ENCODE measurements at places on chromosomes 3 and 15.

GRCh38 chr3:60764870-60765269, 486.4 kb downstream of the FHIT start:
- no peak for DNase-seq
- H3K4me3 ChIP-seq, result no peak overlapping the region
- H3K36me3 ChIP-seq, result no peaks in the 10 kb centered on the region
- no peak overlapping the region for H3K27ac ChIP-seq
- H3K27me3 ChIP-seq, result no peaks in the 10 kb centered on the region

GRCh38 chr3:23086831-23087230, 116.3 kb upstream of the UBE2E2 start:
- no peak for DNase-seq
- H3K27me3 ChIP-seq, result no peaks in the 10 kb centered on the region
- H3K4me1 ChIP-seq, result no peaks in the 10 kb centered on the region
- H3K4me3 ChIP-seq, result no peak overlapping the region

DNA sequence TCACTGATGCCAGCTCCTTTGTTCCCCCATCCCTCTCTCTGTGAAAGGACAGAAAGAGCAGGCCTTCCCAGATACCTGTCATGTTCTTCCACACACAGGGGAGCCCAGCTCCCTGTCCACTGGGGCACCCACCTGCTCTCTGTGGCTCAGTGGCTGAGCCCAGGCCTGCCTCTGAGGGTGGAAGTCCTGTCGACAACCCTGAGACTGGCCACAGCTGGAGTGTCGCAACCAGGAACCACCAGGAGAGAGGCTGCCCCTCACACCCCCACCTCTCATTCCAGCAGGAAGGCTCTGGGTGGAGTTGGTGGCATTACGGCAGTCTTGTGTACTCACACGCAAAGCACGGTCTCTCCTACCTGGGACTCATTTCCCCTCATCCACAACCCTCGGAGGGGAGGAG, 66.3 kb downstream of the MEGF11 start:
- H3K4me1 ChIP-seq, result no peaks in the 10 kb centered on the region
- H3K27ac ChIP-seq, result no peak overlapping the region
- DNase-seq, result no peak
- H3K27me3 ChIP-seq, result peaks cover 7% of the 10 kb centered on the region

- no peak for DNase-seq
- no peaks in the 10 kb centered on the region for H3K36me3 ChIP-seq
- H3K27ac ChIP-seq, result no peak overlapping the region
- H3K4me3 ChIP-seq, result no peak overlapping the region
Measured at GRCh38 chr3:108293858-108294257, 2.5 kb upstream of the HHLA2 start.

DNA sequence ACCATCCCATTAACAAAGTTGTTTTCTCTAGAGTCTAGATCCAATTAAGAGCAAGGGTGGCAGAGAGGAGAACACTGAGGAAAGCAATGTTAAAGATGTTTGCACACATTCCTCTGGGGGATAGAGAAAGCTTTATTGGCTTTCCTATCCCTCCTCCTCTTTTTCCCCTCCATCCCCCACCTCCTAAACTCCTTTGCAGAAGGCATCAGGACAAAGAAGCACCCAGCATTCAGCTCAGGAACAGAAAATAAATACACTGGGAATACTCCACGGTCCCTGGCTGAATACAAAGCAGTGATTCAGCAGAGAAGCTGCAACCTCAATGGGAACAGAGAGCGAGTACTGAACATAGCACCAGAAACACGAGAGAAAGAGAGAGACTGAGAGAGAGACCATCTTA, 21.9 kb downstream of the LSAMP start:
- H3K4me1 ChIP-seq, result no peaks in the 10 kb centered on the region
- no peak overlapping the region for H3K27ac ChIP-seq
- no peak for DNase-seq
- H3K36me3 ChIP-seq, result no peaks in the 10 kb centered on the region

GRCh38 chr15:67862750-67863441, 23.1 kb upstream of the RNU6-1 start:
- DNase-seq, result no peak
- peaks cover 4% of the 10 kb centered on the region for H3K27me3 ChIP-seq
- no peaks in the 10 kb centered on the region for H3K36me3 ChIP-seq
- H3K4me1 ChIP-seq, result no peaks in the 10 kb centered on the region
- peak overlapping the region; percentile 21 for H3K4me3 ChIP-seq
- no peak overlapping the region for H3K27ac ChIP-seq

GRCh38 chr3:142226474-142226873, 1.1 kb upstream of the GK5 start:
- H3K36me3 ChIP-seq, result no peaks in the 10 kb centered on the region
- DNase-seq, result no peak
- H3K4me1 ChIP-seq, result peaks cover 6% of the 10 kb centered on the region
- H3K27me3 ChIP-seq, result no peaks in the 10 kb centered on the region
- no peak overlapping the region for H3K27ac ChIP-seq
- H3K4me3 ChIP-seq, result no peak overlapping the region

- H3K27ac ChIP-seq, result no peak overlapping the region
- DNase-seq, result no peak
Measured at GRCh38 chr15:74137537-74137894, 7.1 kb downstream of the ISLR2 start.

GRCh38 chr3:21067031-21067813, 683.8 kb downstream of the ZNF385D start:
- no peaks in the 10 kb centered on the region for H3K4me1 ChIP-seq
- H3K36me3 ChIP-seq, result no peaks in the 10 kb centered on the region
- no peak overlapping the region for H3K27ac ChIP-seq

- no peaks in the 10 kb centered on the region for H3K36me3 ChIP-seq
- no peak overlapping the region for H3K4me3 ChIP-seq
- no peaks in the 10 kb centered on the region for H3K4me1 ChIP-seq
- H3K27me3 ChIP-seq, result no peaks in the 10 kb centered on the region
Measured at GRCh38 chr3:188598894-188599293, 444.9 kb downstream of the LPP start.

DNA sequence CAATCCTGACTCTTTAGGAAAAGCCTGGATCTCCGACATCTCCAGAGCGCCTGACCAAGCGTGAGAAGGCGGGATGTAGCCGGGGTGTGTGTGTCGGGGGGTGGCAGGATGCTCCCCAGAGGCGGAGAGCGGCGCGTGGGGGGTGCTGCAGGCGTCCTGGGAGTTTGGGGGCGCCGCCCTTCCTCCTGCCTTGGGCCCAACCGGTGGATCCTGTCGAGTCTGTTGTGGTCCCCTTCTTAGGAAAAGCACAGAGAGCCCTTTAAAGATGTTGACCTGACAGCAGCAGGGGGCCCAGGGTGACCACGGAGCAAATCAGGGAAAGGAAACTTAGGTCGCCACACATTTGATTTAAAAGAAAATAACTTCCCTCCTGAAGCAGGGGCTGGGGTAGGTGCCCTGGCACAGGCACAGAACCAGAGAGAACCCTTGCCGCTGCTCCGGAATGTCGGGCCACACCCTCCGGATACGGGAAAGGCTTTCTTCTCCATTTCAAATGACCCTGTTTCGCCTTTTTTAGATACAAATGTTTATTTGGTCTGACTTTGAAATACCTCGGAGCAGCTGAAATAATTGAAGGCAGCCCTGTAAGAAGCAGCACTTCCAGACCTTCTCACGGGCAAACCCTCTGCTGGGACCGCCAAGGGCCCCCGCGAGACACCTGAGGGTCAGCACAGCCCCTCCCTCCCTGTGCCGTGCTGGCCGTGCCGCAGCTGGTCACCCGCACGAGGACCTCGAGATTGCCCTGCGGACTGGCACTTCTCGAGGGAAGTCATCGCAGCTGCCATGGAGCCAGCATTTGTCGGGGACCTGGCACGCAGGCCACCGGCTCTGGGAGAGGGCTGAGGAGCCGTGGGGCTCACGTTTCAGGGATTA, 102.9 kb upstream of the KLF13 start:
- H3K36me3 ChIP-seq, result no peaks in the 10 kb centered on the region
- no peak overlapping the region for H3K27ac ChIP-seq
- H3K4me3 ChIP-seq, result no peak overlapping the region
- no peaks in the 10 kb centered on the region for H3K4me1 ChIP-seq

- H3K4me3 ChIP-seq, result no peak overlapping the region
- no peaks in the 10 kb centered on the region for H3K36me3 ChIP-seq
- H3K27me3 ChIP-seq, result no peaks in the 10 kb centered on the region
- no peak for DNase-seq
- no peaks in the 10 kb centered on the region for H3K4me1 ChIP-seq
Measured at GRCh38 chr3:20537234-20537633, 351.2 kb upstream of the SGO1 start.

- H3K4me1 ChIP-seq, result no peaks in the 10 kb centered on the region
- no peak overlapping the region for H3K27ac ChIP-seq
- DNase-seq, result no peak
- no peaks in the 10 kb centered on the region for H3K27me3 ChIP-seq
Measured at GRCh38 chr15:83833569-83833968, 179.6 kb downstream of the ADAMTSL3 start.

- H3K27ac ChIP-seq, result no peak overlapping the region
- no peaks in the 10 kb centered on the region for H3K27me3 ChIP-seq
- H3K36me3 ChIP-seq, result no peaks in the 10 kb centered on the region
- no peak overlapping the region for H3K4me3 ChIP-seq
- no peak for DNase-seq
- no peaks in the 10 kb centered on the region for H3K4me1 ChIP-seq
Measured at GRCh38 chr3:49255718-49256511, 21.1 kb downstream of the C3orf62 start.

DNA sequence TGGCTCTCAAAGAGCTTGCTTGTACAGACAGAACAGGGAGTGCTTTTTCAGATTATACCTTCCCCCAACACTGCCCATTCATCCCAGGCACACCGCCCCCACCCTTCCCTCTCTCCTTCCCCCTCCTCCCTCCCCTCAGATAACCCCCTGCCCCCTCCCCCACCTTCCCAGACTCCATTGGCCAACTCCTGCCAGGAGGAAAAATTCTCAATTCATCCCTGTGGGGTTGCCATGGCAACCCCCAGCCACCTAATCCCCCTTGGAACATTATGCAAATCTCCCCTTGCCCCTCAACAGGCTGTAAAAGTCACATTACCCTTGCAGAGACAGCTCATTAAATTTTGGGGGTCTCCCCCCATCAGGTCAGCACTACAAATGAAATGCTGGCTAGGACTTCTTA, 14.3 kb downstream of the TLE3 start:
- no peaks in the 10 kb centered on the region for H3K27me3 ChIP-seq
- H3K27ac ChIP-seq, result no peak overlapping the region
- H3K4me1 ChIP-seq, result peaks cover 11% of the 10 kb centered on the region
- H3K36me3 ChIP-seq, result peaks cover 49% of the 10 kb centered on the region
- no peak for DNase-seq

GRCh38 chr3:74539876-74540275, 74.6 kb downstream of the CNTN3 start:
- DNase-seq, result no peak
- H3K4me3 ChIP-seq, result no peak overlapping the region
- no peak overlapping the region for H3K27ac ChIP-seq

GRCh38 chr3:67018105-67018788, 20.1 kb downstream of the KBTBD8 start:
- H3K27ac ChIP-seq, result no peak overlapping the region
- H3K4me1 ChIP-seq, result no peaks in the 10 kb centered on the region
- H3K36me3 ChIP-seq, result no peaks in the 10 kb centered on the region
- no peaks in the 10 kb centered on the region for H3K27me3 ChIP-seq
- no peak for DNase-seq

GRCh38 chr3:119601154-119601553, 3.5 kb downstream of the PLA1A start:
- H3K36me3 ChIP-seq, result no peaks in the 10 kb centered on the region
- H3K27ac ChIP-seq, result no peak overlapping the region
- no peak overlapping the region for H3K4me3 ChIP-seq
- H3K27me3 ChIP-seq, result no peaks in the 10 kb centered on the region
- peaks cover 3% of the 10 kb centered on the region for H3K4me1 ChIP-seq
- DNase-seq, result no peak

GRCh38 chr3:60262546-60262945, 988.7 kb downstream of the FHIT start:
- H3K4me3 ChIP-seq, result no peak overlapping the region
- H3K4me1 ChIP-seq, result peaks cover 3% of the 10 kb centered on the region
- no peaks in the 10 kb centered on the region for H3K27me3 ChIP-seq

- DNase-seq, result no peak
- no peak overlapping the region for H3K4me3 ChIP-seq
- H3K27me3 ChIP-seq, result no peaks in the 10 kb centered on the region
- peaks cover 28% of the 10 kb centered on the region for H3K4me1 ChIP-seq
Measured at GRCh38 chr15:40104296-40104864, 4.3 kb downstream of the BMF start.

DNA sequence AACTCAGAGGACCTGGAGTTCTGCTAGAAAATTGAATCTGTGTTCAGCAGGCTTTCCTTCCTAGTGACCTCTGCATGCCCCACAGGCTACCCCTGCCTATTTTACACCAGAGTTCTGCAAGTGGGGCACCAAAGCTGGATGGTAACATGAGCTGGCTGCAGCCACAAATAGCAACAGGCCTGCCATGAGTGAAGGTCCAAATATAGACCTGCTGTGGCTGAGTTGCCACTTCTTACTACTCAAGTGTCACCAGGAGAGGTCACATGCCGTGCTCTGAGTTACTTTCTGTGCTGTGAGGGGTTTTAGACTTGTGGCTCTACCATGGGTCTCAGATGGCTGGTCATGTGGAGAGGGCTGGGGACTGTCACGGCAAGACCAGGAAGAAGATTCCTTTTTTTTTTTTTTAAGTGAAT, at the start of gene FSD2:
FSD2 (minus strand) TSS at position 76 of the 413 bp plus-strand sequence. CDS start 18,679 bp downstream, outside the sequence.
- no peaks in the 10 kb centered on the region for H3K27me3 ChIP-seq
- no peaks in the 10 kb centered on the region for H3K36me3 ChIP-seq
- H3K4me3 ChIP-seq, result no peak within 1 kb of the TSS
- DNase-seq, result no peak

GRCh38 chr3:65875393-65876027, 163.2 kb downstream of the MAGI1 start:
- H3K4me3 ChIP-seq, result no peak overlapping the region
- no peaks in the 10 kb centered on the region for H3K4me1 ChIP-seq
- no peaks in the 10 kb centered on the region for H3K36me3 ChIP-seq
- no peak for DNase-seq
- no peak overlapping the region for H3K27ac ChIP-seq
- no peaks in the 10 kb centered on the region for H3K27me3 ChIP-seq

GRCh38 chr3:66397745-66398144, 103.1 kb downstream of the LRIG1 start:
- no peaks in the 10 kb centered on the region for H3K27me3 ChIP-seq
- H3K36me3 ChIP-seq, result peaks cover 42% of the 10 kb centered on the region
- no peak overlapping the region for H3K4me3 ChIP-seq
- no peak for DNase-seq
- H3K27ac ChIP-seq, result no peak overlapping the region

- H3K4me3 ChIP-seq, result peak overlapping the region; percentile 51
- H3K36me3 ChIP-seq, result no peaks in the 10 kb centered on the region
- H3K4me1 ChIP-seq, result peaks cover 12% of the 10 kb centered on the region
- H3K27ac ChIP-seq, result no peak overlapping the region
Measured at GRCh38 chr15:59371458-59372351, 966 bp downstream of the MYO1E start.

- DNase-seq, result no peak
- H3K27ac ChIP-seq, result no peak overlapping the region
- H3K27me3 ChIP-seq, result no peaks in the 10 kb centered on the region
- no peaks in the 10 kb centered on the region for H3K36me3 ChIP-seq
- no peaks in the 10 kb centered on the region for H3K4me1 ChIP-seq
- H3K4me3 ChIP-seq, result no peak overlapping the region
Measured at GRCh38 chr3:111737047-111737705, 121.9 kb upstream of the PHLDB2 start.

GRCh38 chr3:181847276-181847675, 135.6 kb downstream of the SOX2 start:
- no peaks in the 10 kb centered on the region for H3K27me3 ChIP-seq
- no peak overlapping the region for H3K4me3 ChIP-seq
- DNase-seq, result no peak
- H3K36me3 ChIP-seq, result no peaks in the 10 kb centered on the region
- no peaks in the 10 kb centered on the region for H3K4me1 ChIP-seq
- no peak overlapping the region for H3K27ac ChIP-seq

Data from effector memory CD4-positive, alpha-beta T cell (primary cell).